ENCODE measurements at places on chromosomes 7 and 10.

DNA sequence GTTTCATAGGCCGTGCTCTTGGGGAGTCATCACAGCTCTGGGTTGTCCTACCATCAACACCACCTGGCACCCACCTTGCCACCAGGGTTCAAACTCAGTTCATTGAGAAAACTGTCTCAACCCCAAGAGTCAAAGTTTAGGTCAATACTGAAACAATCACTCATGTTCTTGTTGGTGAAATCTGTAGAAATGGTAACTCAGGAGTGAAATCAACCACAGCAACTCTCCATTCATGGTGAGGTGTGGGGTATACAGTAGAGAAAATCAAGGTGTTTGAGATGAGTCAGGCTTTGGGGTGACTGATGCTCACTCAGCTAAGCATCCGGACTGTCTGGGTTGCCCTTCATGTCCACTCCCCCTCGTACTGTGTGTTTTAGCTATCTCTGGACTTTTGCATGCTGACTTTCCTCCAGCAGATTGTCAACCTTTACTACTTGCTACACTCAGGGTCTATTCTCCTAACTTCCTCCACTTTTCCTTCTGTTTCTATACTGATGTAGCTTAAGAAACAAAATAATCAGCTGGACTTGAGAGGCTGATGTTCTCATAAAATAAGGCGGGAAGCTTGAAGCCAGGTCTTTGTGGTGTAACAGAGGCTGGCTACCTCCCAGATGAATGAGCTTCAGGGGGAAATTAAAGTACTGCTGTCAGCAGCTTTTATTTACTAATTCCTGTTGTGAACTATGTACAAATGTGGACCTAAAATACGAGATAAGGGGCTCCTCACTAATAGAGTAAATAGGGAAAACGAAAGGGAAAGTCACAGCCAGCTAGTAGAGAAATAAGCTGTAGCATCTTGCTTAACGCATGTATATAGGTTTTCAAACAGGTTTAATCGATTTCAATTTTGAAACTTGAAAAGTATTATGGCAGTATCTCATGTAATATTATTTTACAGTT lies 173.6 kb upstream of the AKR1E2 start:
- no peak for DNase-seq

DNA sequence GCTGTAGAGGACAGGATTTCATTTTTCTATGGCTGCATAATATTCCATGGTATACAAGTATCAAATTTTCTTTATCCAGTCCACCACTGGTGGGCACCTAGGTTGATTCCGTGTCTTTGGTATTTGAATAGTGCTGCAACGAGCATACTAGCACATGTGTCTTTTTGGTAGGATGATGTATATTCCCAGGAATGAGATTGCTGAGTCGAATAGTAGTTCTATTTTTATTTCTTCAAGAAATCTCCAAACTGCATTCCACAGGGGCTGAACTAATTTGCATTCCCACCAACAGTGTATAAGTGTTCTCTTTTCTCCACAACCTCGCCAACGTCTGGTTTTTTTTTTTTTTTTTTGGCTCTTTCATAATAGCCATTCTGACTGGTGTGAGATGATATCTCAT lies 550.0 kb downstream of the REEP3 start:
- no peak for DNase-seq

GRCh38 chr10:35356725-35357092 lies 20.4 kb downstream of the CCNY start:
- DNase-seq, result no peak

DNA sequence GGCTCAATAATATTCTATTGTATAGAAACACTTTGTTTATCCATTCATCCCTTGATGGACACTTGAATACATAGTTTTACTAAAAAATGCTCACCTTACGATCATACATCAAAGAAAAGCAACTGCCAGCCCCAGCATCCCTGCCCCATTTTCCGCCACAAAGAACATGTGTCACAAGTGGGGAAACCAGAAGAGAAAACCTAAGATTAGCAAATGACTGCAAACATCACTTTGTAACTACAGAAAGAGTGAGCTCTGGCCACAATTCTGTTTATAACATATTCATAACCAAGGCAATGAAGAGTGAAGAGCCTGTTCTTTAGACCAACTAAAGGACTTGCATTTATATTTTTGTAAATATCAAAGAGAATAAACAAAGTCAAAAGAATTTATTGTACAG lies 89.8 kb downstream of the DOCK4 start:
- no peak for DNase-seq

GRCh38 chr10:132562916-132563456 lies 25.4 kb downstream of the INPP5A start:
- DNase-seq, result no peak

GRCh38 chr10:23192712-23193434 lies 761 bp downstream of the PTF1A start:
- no peak for DNase-seq

DNA sequence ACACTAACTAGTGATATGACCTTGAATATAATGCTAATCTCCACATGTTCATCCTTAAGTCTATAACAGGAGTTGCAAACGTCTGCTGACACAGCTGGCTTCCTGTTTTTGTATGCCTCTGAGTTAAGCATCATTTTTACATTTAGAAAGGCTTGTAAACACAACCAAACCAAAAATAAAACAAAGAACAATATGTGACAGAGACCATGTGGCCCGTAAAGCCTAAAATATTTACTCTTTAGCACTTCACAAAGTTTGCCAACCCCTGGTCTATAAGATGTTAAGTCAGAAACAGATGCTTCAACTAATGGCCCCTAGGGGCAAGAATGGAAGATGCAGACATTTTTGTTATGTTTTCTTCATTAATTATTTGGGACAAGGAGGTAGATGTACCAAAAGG lies 109.3 kb downstream of the CPEB3 start:
- DNase-seq, result no peak

- DNase-seq, result no peak
These were observed 46.2 kb downstream of the COL13A1 start for GRCh38 chr10:69847883-69848282.

GRCh38 chr7:32335107-32335506 lies 155.1 kb downstream of the LSM5 start:
- DNase-seq, result no peak

DNA sequence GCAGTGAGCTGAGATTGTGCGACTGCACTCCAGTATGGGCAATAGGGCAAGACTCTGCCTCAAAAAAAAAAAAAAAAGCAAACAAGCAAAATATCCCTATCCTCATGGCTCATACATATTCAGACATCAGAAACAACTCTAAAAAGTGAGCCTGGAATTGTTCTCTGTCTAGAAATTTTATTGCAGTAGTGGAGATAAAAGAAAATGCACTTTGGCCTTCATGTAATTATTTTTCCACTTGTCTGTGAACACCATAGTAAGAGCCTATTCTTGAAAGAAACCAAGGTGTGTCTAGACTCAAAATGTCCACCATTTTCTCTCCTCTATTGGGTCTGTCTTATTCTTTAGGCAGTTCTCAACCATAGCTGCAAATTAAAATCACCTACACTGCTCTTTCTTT lies 30.5 kb upstream of the MCU start:
- DNase-seq, result no peak

- no peak for DNase-seq
These were observed 69.5 kb downstream of the SEC61G start for GRCh38 chr7:54689394-54690049.

DNA sequence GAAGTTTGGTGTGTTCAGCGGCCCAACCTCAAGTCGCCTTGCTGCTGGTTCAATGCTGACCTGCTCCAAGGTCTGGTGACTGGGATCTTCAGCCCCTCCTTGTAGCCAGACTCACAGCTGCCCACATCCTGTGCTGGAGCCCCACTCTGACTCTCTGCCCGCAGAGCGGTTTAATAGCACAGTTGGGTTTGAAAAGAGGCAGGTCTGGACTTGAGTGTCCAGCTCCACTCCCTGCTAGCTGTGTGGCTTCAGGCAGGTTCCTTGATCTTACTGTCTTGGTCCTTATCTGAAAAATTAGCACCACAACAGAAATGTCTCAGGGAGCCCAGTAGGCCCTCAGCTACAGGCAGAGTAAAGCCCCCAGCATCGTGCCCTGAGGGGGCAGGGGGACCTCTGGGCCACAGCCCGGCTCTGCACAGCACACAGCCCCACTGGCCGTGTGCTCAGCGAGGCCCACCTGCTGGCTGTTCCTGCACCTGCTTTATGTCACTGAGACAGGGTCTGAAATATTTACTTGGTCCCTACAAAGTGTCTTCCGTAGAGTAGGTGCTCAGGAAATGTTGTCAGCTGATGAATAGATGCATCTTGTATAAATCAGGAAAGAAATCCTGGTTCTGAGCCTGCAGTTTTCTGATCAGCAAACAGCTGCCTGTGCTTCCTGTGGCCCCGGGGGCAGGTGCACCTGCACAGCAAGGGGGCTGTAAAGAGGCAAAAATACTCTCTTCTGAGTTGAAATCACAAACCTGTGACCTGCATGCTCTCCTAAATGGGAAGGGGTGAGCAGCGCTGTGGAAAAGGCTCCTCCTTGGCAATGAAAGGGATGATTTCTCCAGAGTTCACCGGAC lies 155.5 kb downstream of the SVIL start:
- DNase-seq, result no peak

DNA sequence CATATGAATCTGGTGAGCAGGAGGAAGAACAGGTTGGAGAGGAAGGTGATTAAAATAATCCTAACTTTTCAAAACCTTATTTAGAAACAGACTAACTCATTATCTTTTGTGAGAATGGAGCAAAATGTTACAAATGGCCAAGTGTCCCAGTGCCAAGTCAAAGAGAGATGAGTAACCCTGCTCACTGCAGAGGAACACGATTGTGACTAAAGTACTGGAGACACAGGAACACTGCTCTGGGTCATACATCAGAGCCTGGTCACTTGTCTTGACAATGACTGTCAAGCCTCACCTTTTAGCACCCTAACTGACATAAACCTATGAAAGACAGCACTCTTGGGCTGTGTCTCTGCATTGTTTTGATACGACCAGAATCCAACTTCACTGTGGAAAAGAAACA lies 108.8 kb downstream of the SGMS1 start:
- no peak for DNase-seq

- no peak for DNase-seq
These were observed 11.7 kb downstream of the CPA5 start for GRCh38 chr7:130356121-130356875.

DNA sequence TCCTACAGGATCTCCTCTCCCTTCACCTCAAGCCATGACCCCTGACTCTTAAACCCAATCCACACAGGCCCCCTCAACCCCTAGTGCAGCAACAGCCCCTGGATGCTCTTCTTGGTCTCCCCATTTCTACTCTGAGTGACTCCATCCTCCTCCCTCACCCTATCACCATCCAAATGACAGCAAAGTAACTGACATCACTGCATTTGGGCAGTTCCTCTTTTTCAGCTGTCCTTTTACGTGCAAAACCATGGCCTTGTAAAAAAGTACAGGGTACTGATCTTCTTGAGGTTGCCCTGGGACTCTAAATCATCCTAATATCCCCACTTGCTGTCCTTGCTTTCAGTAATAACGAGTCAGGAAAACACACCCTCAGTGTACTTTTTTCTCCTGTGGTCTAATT lies 454.9 kb downstream of the ADRA2A start:
- DNase-seq, result no peak

DNA sequence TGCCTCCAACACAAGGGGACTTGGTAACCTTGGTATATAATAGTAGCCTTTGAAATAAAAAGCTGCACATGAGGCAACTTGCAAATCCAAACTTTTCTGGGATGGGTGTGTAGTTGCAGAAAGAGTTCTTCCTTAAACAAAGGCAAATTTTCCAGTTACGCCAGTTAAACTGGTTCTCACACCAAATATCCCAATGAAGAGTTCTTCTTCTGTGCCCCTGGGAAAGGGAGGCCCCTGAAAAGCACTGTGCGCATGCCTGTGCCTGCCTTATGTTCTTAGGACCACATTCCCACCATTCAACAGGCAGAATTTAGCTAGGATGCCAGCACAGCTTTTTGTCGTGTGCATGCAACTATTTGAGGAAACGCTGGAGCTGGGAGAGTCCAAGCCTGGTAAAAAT lies 164.8 kb upstream of the SLC25A13 start:
- DNase-seq, result no peak

GRCh38 chr7:47504551-47505311 lies 77.2 kb downstream of the TNS3 start:
- no peak for DNase-seq

DNA sequence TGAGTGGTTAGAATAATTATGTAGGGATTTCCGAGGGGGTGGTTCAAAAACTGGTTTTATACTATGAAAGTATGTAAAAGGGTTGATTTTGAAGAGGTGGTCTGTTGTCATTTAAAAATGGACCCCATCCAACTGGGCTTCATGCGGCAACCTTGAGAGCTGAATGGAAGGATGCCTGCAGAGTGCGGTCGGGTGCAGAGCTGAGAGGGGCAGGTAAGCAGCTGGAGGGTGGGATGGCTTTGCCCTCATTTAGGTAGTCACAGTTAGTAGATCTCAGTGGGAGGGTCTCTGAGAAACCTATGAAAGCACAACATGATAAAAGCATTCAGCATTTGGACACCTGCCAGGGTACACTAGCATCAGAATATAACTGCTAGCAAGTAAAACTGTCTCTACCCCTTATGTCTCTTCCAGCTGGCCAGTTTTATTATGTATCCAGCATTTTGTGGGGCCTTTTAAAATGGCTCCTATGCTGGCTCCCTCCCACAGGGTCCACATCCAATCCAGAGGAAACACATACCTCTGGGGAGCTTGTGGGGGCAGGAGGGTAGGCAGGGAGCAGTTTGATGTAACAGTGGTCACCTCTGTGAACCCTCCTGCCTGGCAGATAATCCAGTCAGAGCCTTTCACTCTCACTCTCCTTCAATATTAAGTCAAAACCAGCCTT lies 75.9 kb upstream of the MAGI2 start:
- DNase-seq, result no peak

DNA sequence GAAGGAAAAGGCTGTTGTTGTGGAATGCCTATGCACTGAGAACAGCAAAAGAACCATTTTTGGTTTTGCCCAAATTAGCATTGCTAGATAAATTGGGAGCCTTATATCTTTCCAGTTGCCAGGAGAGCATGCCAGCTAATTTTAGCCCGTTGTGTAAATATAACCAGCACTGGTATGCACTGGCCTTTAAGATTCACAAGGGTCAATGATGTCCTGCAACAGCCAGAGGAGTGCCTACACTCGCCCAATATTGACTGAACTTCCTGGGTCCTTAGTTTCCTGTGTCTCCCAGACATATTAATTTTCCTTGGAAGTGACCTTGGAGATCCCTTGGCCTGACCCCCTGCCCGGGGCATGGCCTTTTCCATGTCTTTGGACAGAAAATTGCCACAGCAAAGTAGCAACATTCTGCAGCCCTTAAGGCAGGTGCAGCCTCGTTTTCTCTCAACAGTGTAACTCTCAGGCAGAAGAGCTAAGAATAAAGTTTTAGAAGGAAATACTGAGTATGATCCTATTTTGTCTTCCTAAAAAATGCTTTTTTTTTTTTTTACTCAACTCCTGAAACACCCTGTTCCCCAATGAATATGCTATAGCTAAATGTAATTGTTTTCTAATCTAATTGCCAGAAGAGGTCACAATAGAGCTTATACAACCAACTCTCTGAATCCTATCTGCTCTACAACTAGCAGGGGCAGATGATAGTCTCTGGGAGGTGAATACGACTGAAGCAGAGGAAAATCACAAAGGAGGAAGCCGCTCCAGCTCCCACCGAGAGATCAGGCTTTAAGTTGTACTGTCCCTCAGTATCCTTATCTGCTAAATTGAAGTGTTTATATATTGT lies 131.9 kb upstream of the PCGF5 start:
- no peak for DNase-seq
